ENCODE measurements at places on chromosomes 13 and 19.

- no peak for DNase-seq
Measured at GRCh38 chr19:34480971-34481841, at the start of gene WTIP. Gene WTIP (plus strand): TSS chr19:34481758. CDS start chr19:34481975, 217 bp downstream.

DNA sequence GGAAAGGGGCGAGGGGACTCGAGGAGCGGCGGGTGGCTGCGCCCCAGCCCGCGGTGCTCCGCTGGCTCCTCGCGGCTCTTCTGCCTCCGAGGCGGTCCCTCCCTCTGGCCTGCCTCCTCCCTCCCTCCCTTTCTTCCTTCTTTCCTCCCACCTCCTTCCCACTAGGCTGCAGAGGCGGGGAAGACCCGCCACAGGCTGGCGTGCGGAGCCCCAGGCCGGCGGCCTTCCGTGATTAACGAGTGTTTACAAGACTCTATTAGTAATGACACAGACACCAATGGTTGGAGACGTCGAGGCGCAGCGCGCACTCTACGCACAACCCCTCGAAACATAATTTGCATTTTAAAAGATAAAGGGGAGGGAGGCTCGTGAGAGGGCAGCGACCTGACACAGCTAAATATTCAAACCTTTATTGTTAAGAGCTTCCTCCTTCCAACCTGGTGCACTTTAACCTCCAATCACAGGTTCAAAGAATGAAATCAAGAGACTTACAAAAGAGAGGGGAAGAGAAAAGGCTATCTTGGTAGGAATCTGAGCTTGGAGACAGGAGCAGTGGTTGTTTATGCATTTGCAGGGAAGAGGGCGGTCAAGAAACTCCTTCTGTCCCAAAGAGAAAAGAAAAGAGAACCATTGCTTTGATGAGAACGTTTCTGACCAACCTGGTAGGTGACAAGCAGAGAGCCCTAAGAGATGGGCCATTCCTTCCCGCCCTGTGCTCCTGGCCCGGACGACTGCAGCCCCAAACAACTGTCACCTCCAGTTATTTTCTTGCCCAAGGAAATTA, at the start of gene CDX2:
Gene CDX2, minus strand, starts transcription at position 234 of the 784 bp plus-strand sequence. CDS start 309 bp downstream, outside the sequence.
- DNase-seq = no peak

DNA sequence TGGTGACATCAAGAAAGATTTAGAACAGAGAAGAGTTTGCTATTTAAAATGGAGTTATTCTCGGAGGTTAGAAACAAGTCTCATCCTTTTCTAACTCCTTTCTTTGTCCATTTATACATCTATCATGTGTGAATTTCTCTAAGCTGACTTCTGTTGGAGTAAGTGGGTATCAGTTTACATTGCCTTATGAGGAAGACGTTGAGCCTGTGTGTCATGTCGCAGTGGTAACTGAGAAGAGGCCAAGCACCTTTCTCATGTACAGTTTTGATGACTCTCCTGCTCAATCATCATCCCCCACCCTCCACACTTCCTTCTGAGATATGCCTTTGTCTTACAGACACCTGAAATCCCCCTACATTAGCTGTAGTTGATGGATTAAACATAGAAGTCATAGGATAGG, 624.8 kb downstream of the LIG4 start:
- DNase-seq = no peak

- no peak for DNase-seq
Measured at GRCh38 chr13:45361596-45362206, 20.7 kb upstream of the TPT1 start.

GRCh38 chr19:10021863-10022262, 8.6 kb downstream of the RDH8 start:
- no peak for DNase-seq

DNA sequence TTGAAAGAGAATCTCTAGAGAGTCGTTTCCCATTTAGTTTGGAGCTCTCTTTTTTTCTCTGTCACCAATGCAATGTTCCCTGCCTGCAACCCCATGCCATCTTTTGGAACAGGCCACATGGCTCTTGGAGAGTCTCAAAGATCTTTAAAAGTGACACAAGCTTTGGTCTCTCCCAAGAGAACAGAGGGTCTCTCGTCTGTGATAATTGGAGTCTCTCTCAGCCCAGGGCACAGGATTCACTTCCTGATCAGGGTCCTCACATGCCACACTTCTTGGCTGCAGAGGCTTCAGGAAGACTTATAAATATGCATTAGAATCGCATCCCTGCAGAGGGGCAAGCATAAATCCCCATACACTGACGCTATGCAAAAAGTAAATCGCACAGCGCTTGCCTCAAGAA, 240.5 kb downstream of the IRS2 start:
- DNase-seq = no peak

DNA sequence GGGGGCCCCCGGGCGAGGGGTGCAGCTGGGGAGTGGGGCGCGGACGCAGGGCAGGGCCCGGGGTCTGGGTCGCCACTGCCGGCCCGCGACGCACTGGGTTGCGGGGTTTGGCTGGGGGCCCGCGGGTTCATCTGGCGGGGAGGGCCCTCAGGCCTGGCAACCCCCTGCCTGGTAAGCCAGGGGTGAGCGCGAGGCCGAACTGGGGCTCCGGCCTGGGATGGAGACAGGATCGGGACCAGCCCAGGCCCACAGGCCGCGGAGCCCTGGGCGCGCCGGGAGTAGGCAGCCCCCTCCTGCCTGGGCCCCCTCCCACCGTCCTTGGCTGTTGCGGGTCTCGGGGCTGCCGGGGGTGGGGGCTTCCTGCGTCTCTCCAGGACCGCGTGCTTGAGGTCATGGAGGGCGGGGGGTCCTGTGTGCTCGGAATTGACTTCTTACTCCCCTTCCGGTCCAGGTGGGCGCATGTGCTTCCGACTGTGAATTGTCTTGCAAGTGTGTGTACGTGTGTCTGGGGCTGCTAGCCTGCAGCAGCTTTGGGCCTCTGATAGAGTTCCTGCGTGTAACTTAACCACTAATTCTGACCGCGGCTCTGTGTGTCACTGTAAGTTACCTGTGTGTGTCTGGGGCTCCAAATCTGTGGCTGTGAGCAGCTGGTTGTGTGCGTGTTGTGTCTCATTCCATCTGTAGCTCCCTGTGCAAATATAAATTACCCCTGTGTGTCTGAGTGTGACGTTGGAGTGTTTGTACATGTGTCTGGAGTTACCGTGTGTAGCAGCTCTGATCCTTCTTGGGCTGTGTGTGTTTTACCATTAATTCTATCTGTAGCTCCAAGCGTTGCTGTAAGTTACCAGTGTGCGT, 751 bp downstream of the GRAMD1A start:
- DNase-seq = peak; percentile 60

GRCh38 chr13:83515268-83516015, 366.8 kb downstream of the SLITRK1 start:
- DNase-seq = no peak

DNA sequence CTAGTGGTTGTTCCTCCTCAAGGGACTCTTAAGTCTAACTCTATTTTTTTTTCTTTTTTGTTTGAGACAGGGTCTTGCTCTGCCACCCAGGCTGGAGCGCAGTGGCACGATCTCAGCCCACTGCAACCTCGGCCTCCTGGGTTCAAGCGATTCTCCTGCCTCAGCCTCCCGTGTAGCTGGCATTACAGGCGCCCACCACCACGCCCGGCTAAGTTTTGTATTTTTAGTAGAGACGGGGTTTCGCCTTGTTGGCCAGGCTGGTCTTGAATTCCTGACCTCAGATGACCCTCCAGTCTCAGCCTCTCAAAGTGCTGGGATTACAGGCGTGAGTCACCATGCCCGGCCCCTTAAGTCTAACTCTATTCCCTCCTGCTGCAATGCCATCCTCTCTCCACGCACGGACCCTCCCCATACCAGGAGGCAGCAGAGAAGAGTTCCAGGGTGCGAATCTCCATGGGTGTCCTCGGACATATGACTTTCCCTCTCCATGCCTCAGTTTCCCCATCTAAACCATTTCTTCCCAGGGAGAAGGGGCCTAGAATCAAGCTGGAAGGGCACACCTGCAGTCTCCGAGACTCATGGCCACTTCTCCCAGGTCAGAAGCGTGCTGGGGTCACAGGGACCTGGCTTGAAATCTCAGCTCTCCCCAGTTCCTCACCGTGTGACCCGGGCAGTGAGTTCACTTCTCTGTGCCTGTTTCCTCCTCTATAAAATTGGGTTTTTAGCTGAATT, 6.0 kb upstream of the BCL3 start:
- DNase-seq = no peak

- DNase-seq = no peak
Measured at GRCh38 chr13:79781829-79782540, 301.0 kb downstream of the NDFIP2 start.

GRCh38 chr19:18091217-18091608, 4.5 kb upstream of the IL12RB1 start:
- DNase-seq = peak; percentile 67

GRCh38 chr13:97160421-97160820, 61.7 kb upstream of the MBNL2 start:
- DNase-seq = no peak

GRCh38 chr13:19606152-19606551, 27.3 kb upstream of the MPHOSPH8 start:
- DNase-seq = no peak

DNA sequence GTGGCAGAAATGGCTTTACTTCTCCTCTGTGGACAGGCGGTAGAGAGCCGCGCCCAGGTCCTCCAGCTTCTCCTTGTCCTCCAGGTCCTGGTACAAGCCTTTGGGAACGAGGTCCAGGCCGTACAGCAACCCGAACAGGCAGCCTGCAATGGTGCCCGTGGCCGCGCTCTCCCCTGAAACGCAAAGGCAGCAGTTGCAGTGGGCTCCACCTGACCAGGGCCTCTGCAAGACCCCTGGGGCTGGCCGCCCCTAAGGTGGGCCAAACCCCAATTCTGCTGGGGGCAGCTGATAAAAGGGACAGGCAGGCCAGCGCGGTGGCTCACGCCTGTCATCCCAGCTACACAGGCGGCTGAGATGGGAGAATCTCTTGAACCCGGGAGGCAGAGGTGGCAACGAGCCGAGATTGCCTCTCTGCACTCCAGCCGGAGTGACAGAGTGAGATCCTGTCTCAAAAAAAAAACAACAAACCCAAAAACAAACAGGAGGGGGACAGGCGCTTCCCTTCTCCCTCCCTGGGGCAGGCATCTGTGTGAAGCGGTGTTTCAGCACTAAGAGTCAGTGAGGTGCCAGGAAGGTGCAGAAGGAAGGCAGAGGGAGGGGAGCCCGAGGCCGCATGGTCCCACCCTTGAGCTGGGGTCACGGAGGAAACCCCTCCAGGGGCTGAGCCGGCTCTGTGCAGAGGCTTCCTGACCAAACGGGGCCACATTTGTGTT, 30.3 kb downstream of the ADPRHL1 start:
- DNase-seq = no peak

DNA sequence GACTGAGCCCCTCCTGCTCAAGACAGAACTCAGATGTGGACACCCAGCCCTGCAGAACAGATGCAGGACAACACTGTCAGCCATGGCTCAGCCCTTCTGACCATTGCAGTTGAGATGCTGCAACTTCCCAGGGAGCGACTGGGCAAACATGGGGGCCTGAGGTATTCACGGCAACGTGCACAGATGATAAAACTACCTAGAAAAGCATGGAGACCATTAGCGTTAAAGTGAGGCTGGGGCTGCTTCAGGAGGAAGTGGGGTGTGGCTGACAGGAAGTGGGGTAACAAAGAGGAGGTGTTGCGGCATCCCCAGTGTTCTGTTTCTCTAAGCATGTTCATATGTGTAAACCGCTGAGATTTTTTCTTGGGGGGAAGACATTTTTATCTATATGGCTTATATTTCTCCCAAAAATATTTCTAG, 1.3 kb upstream of the SIGLEC9 start:
- DNase-seq = no peak

GRCh38 chr13:30869491-30869890, 36.6 kb upstream of the MEDAG start:
- no peak for DNase-seq

- DNase-seq = no peak
Measured at GRCh38 chr13:48412881-48413351, at the start of gene LPAR6. Gene LPAR6 (minus strand): TSS chr13:48413113. CDS start chr13:48412423, 690 bp downstream.

DNA sequence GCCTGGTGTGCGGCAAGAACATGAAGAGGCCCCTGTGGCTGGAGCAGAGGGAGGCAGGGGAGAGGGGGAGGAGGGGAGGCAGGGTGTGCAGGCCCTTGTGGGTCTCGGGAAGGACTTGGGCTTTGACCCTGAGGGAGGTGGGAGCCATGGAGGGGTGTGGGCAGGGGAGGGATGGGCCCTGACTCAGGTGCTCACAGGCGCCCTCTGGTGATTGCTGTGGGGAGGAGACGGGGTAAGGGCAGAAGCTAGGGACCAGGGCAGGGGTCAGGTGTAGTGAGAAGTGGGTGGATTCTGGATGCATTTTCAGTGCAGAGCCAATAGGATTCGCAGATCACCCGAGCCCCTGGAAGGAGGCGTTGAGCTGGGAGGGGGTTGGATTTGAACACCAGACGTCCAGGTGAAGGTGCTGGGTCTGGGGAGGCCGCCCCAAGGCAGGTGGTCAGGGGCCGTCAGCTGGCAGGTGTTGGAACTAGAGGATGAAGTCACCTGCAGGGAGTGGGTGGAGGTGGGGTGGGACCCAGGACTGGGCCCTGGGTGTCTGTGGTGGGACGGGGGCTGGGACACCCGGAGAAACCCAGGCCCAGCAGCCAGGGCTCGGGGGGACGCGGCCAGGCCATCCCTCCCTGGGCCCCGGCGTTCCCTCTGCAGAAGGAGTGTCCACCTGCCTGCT, 185.4 kb downstream of the KDM4B start:
- no peak for DNase-seq

- DNase-seq = no peak
Measured at GRCh38 chr13:44386913-44387556, 13.4 kb downstream of the SERP2 start.

DNA sequence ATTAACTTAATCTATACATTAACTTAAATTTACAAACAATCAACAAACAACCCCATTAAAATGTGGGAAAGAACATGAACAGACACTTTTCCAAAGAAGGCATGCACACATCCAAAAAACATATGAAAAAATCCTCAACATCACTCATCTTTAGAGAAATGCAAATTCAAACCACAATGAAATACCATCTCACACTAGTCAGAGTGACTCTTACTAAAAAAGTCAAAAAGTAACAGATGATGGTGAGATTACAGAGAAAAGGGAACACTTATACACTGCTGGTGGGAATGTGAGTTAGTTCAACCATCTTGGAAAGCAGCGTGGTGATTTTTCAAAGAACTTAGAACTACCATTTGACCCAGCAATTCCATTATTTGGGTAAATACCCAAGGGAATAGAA, 759.2 kb upstream of the SLITRK1 start:
- DNase-seq = no peak

Measured in stimulated activated CD4-positive, alpha-beta T cell treated with anti-CD3 and anti-CD28 coated beads, TNF-alpha, amount 100 ng/mL, for 24 hours (primary cell).